Naive thymus-derived CD8-positive, alpha-beta T cell (primary cell): ENCODE measurements at places on chromosomes 13 and 19.
A peak's percentile ranks its signal among the peaks of the same experiment; 100 is the strongest.

DNA sequence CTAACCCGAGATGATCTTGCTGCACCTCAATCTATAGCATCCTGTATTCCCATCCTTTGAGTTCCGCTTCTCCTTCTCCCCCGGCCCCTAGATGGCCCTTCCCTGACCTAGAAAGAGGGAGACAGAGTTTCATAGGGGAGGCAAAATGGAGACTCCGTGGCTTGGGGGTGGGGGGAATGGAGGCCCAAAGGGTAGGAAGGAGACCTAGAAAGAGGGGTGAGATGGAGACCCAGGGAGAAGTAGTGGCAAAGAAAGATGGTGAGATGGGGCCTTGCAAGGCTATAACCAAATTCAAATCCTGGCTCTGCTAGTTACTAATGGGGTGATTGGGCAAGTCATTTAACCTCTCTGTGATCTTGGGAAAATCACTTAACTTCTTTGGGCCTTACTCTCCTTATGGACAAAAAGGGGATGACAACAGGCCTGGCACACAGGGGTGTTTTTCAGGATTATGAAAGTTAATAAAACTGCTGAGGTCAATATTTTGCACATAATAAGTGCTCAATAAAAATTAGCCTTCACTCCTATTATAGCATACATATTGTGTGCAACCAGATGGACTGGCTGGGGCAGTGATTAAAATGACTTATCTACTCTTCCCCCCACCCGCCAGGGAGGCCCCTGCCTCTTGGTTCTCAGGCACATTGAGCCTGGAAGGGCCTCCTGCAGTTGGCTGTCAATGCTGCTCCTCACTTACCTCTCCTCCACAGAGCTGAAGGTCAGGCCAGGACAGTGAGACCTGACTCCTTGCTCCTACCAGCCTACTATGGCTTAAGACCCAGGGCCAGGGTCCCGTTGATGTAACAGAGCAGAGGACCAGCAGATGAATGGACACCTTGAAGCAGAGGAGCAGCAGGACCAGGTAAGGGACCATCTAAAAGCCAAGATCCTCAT is 633 bp downstream of the SPHK2 start:
- no peak for DNase-seq

- DNase-seq: no peak
Observed at GRCh38 chr19:33781996-33782395, 14.7 kb upstream of the KCTD15 start.

DNA sequence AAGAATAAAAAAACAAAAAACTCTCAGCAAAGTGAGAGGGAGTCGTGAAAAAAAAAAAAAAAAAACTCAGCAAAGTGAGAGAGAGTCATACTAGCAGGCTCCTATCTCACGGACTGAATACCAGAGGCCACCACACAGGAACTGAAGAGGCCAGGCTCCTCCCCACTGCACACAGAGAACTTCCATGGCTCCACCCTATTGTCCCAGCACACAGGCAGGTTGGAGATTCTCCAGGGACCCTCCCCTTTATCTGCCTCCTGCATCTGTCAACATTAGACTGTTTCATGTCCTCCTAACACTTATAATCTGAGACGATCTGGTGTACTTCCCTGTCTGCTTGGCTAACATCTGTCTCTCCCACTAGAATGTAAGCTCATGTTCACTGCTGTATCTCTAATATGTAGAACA is 37.0 kb upstream of the FARP1 start:
- DNase-seq: no peak

GRCh38 chr19:18377026-18377425 is 8.9 kb upstream of the GDF15 start:
- DNase-seq: no peak

DNA sequence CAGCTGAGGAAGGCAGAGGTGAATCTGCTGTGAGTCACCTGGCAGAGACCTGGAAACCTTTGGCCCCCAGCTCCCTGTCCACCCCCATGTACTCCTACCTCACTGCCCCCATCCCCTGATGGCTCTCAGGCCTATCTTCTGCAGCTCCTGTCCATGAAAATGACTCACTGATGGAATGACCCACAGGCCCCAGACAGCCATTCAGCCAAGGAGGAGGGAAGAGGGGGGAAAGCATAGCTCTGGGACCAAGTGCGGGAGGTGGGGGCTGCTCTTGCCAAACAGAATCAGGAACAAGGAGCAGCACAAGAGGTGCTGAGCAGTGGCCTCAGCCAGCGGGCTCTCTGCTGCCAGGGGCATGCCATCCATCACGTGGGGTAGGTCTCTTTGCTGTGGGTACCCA is 111.4 kb upstream of the C1QTNF9B start:
- DNase-seq: no peak

DNA sequence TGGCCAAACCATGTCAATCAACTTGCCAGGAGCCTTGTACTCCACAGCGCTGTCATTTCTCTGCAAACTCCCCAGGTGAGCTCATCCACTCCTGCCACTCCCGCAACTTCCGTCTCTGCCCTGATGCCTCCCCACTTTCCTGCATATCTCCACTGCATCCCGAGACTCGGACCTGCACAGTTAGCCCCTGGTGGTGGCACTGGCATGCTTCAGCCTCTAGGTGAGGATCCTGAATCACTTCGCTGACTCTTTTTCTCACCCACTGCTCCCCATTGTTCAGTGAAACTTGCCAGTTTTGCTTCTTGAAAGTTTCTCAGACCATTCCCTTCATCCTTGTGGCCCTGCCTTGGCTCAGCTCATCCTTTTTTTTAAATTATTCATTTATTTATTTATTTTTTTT is 3.4 kb upstream of the CTU1 start:
- no peak for DNase-seq

DNA sequence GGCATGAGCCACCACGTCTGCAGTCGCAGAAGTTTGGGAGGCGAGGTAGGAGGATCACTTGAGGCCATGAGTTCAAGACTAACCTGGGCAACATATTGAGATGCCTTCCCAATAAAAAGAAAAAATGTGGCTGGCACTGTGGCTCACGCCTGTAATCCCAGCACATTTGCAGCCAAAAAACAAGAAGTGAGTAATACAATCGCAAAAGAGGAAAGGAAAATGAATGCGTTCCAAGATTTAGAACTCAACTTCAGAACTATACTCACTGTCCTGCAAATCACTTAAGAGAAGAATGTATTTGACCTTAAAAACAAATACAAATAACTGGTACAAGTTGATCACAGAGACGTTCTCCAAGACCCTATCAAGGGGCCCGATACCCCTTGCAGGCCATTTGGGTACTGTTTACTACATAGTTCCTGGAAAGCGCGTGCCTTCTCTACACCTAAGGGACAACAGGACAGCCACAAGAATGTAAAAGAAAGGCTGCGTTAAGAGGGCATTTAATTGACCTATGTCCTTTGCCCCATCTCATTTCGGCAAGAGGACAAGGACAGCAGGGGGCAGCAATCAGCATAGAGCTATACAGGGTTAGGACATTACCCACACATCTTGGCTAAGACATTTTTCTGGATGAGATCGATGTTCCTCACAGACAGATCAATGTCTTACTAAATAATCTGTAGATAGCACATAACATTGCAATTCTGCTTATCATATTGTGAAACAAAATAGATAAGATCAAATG is 41.3 kb downstream of the FLT3 start:
- DNase-seq: peak; percentile 32

GRCh38 chr13:74025369-74025768 is 108.8 kb downstream of the KLF12 start:
- DNase-seq: no peak

- no peak for DNase-seq
Observed at GRCh38 chr13:91664039-91664438, 265.6 kb downstream of the GPC5 start.

DNA sequence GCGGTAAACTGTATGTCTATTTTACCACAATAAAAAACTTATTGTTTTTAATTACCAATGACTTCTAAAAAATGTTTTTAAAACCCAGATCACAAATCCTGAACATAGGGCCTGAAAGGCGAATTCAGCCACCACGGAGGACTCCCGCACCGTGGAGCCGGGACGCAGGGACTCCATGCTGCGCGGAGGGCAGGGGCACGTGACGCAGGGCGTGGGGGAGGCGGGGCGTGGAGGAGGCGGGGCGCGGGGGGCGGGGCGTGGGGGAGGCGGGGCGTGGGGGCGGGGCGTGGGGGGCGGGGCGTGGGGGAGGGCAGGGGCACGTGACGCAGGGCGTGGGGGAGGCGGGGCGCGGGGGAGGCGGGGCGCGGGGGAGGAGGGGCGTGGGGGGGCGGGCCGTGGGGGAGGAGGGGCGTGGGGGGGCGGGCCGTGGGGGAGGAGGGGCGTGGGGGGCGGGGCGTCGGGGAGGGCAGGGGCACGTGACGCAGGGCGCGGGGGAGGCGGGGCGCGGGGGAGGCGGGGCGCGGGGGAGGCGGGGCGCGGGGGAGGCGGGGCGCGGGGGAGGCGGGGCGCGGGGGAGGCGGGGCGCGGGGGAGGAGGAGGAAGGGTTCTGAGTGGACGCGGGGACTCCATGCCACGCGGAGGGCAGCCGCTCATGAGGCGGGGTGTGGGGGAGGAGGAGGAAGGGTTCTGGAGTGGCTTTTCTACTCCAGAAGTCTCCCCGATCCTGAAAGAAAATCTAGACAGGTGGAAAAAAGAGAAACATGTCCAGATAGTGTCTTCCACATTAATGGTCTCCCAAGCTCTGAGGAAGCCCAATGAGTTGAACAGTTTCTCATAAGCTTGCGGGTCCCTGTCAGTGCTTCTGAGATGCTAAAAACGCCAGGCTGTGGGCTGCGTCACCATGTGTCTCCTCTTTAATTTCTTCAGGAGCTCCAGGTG is 4.4 kb upstream of the PROZ start:
- DNase-seq: peak; percentile 78

DNA sequence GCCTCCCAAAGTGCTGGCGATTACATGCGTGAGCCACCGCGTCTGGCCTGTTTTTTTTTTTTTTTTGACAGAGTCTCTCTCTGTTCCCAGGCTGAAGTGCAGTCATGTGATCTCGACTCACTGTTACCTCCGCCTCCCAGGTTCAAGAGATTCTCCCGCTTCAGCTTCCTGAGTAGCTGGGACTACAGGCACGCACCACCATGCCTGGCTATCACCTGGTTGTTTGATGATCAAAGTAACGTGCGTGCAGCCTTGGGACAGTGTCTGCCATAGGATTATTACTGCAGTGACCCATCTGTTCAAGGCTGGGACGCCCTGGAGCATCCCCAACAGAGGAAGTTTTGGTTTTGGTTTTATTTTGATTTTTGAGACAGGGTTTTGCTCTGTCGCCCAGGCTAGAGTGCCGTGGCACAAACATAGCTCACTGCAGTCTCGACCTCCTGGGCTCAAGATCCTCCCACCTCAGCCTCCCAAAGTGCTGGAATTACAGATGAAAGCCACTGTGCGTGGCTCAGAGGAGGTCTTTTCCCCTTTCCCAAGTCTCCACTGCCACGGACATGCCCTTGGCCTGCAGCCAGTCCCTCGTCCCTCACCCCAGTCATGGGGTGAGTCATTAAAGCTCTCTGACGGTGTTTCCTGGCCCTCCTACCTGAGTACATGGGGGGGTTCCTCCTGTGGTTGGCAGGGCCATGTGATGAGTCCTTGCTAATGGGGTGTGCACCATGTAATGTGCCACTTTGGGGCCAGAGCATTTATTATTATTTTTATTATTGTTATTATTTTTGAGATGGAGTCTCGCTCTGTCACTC is 65.6 kb downstream of the IER2 start:
- no peak for DNase-seq
